ENCODE measurements at places on chromosomes 3 and 15.

GRCh38 chr3:27976933-27977332, 254.8 kb upstream of the EOMES start:
- DNase-seq = no peak

- no peak for DNase-seq
Observed at GRCh38 chr15:68570974-68571373, 7.8 kb upstream of the CORO2B start.

GRCh38 chr3:167929968-167930367, 165.8 kb downstream of the GOLIM4 start:
- peak; percentile 24 for DNase-seq

GRCh38 chr15:36769098-36769497, 189.7 kb downstream of the CDIN1 start:
- DNase-seq = no peak

DNA sequence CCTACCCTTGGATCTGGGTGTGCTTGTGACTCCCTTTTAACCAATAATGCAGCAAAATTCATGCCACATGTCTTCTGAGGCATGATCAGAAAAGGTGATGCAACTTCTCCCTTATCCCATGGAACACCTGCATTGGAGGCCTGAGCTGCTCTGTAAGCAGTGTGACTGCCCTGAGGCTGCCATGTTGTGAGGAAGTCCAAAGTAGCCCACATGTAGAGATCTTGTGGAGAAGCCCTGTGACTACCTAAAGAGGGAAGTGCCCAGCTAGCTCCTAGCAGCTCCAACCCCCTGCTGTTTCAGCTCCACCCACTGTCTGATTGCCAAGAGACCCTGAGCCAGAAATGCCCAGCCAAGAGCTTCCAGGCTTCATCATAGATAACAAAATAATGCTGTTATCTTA, 6.4 kb upstream of the NR1D2 start:
- DNase-seq = no peak

- DNase-seq = no peak
Observed at GRCh38 chr3:50226888-50227389, 9.1 kb upstream of the GNAI2 start.

GRCh38 chr3:78804251-78805037, 963.4 kb downstream of the ROBO1 start:
- DNase-seq = no peak

DNA sequence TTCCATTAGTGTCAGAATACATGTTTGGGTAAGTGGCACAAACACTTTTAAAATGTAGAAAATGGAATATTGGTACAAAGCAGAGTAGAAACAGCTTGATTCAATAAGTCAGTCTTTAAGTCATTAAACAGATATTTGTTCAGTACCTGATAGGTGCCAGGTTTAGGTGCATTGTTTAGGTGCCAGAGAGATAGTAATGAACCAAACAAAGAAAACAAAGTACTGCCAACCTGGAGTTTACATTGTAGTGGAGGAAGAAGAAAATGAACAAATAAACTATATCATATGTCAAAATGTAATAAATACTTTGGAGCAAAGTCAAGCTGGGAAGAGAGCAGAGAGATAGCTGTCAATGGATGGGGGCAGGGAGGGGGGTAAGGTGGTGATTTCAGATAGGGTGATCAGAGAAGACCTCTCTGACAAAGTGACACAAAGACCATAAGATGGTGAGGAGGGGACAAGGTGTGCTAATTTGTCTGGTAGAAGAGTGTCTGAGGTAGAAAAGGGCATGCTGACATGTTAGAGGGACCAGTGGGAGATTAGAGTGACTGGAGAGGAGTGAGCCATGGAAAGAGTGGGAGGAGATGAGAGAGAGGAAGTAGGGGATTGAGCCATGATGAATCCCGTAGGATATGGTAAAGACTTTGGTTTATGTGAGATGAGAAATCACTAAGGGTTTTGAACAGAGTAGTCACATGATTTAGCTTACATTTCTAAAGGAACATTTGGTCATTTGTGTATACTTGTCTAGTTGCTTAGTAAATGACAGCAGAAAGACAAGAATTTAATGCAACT, 128.2 kb downstream of the UBE2E2 start:
- no peak for DNase-seq

DNA sequence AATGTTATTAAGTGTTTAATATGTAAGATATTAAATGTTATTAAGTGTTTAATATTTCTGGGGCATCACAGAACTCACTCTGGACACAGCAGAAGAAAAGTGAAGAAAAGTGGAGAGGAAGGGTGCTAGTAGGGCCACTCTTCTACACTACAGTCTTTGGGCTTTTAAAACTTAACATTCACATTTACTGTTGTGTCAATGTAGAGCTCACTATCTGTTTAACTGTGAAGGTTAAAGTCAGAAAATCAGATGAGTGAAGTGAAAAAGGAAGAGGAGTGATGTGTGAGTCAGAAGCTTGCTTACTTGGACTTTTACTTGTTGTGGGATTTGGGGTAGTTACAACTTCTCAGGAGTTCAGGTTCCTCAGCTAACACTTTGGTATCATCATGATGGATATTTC, 145.3 kb upstream of the DNAJC19 start:
- no peak for DNase-seq

DNA sequence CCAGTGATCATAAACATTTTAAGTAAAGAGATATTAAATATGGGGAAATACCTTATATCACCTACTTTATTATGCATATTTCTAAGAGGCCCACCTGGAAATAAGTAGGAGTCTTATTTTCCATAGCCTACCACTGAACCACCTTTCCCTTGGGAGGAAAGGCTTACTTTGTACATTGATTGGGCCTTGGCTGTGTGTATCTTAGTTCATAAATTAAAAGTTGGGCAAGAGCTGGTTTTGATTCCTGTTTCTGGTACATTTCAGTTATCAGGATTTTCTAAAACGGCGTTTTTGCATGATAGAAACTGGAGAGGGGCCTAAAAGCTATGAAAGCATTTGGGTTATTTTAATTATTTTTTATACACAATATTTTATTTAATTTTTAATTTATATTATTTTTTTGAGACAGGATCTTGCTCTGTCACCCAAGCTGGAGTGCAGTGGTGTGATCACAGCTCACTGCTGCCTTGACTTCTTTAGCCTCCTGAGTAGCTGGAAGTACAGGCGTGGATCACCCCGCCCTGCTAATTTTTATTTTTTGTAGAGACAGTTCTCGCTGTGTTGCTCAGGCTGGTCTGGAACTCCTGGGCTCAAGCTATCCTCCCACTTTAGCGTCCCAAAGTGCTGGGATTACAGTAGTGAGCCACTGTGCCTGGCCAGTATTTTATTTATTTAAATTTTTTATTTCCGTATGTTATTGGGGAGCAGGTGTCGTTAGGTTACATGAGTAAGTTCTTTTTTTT, 2.6 kb downstream of the GMPS start:
- no peak for DNase-seq

GRCh38 chr3:140296796-140297352, 361.9 kb downstream of the CLSTN2 start:
- no peak for DNase-seq

DNA sequence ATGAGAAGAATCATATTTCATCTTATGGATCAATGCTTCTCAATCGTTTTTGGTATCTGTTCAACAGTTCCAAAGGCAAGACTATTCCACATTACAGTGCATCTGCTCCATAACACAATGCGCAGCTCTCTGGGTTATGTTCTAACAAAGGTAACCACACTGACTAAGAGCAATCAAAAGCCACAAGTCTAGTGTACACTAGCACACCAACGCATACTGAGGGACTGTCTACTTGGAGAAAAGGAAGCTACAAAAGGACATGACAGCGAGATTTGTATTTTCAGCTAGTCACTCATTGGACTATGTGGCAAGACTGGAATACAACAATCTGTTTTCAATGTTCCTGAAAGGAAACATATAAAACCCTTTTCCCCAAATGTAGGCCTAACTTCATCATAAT, 35.8 kb downstream of the SETD2 start:
- DNase-seq = no peak

- DNase-seq = no peak
Observed at GRCh38 chr3:47475029-47475569, 642 bp downstream of the SCAP start.

- no peak for DNase-seq
Observed at GRCh38 chr15:40162552-40162951, 1.7 kb downstream of the BUB1B start.

DNA sequence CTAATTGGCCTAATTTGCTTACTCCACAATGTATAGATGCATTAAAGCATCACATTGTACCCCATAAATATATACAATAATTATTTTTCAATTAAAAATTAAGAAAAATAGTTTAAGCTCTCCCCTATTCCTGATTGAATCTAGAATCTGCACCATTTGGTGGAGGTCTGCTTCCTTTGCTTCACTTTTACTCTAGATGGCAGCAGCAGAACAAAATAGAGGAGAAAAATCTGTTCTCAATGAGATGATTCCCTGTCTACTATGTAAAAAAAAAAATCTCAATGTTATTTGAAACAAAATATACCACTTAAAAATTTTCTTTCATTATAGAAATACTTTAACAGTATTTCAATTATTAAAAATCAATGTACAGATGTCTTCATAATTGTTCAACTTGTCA, 109.6 kb upstream of the FXR1 start:
- DNase-seq = no peak

- DNase-seq = no peak
Observed at GRCh38 chr3:13415236-13415986, 4.7 kb downstream of the NUP210 start.

DNA sequence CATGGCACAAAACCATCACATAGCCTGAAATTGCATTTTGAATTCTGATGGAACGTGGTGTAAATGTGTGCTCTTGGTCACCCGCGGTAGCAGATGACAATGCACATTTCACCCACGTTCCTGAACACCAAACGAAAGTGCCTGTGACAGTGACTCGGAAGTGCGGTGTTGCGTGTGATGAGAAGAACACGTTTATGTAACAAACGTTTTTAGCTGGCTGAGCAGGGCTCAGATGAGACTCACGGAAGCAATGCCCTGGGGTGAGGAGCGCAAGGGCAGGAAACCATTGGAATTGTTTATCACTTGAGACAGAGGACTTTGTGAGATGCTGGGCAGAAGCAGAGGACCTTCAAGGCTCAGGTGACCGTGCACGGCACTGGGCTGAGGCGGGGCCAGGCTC, 449.2 kb upstream of the CFAP20DC start:
- DNase-seq = no peak

DNA sequence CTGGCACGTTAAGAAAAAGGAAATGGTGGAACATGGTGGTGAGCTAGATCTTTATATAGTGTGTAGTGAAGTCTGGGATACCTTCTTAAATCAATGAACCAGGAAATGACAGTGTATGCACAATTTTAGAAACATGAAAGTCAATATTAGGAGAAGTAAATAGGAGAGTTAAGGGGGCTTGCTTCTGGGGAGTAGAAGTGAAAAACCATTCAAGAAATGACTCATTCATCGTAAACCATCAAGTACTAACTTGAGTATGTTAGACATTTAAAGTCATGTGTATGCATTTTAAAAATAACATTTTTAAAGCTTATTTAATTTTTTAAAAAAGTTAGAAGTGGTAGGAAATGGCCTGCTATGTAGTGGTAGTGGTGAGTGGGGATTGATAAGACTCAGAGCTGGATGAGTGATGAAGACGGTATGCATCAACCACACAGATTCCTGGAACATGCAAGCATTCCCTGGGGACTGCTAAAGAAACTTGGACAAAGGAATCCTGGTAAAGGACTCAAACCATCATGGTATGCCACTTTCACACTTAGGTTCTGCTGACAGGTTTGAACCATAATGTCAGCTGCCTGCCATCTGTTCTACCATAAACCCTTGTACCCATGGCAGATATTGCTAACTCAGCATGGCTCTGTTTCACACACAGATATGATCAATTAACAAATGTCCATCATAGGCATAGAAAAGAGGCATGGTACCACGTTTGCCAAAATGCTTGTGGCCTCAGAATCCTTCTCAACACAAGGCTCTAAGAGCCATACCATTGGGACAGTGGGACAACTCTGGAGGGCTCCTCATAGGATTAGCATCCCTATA, 28.9 kb upstream of the MITF start:
- DNase-seq = no peak

DNA sequence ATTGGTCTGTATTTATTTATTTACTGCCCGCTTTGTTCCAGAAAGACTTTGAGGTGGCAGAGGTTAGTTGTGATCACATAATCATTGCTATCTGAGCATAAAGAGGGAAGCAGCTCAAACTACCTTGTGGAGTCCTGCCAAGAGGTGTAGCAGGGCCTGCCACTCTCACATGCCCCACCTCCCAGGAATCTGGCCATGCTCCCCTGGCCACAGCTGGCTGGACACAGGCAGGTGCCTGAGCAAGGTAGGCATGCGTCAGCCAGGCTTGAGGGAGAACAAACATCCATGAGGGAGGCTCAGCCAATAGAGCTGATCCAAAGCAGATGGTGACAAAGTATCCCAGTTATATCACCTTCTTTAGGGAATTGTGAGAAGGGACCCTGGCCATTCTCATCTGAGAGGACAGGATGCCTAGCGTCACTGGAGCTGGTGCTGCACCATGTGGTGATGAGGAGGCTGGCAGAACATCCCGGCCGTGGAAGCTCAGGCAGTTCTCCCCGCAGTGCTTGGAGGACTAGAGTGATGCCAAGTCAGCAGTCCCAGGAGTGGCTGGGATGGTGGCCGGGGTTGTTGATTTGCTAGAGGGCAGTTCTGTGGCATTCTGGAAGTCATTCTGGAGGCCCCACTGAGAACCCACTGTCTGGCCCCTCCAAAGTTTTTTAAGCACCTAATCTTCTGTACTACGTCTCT, 6.8 kb upstream of the POLG start:
- DNase-seq = no peak

GRCh38 chr3:155382396-155383042, 89.0 kb upstream of the STRIT1 start:
- DNase-seq = peak; percentile 83

- no peak for DNase-seq
Observed at GRCh38 chr15:36332896-36333295, 246.5 kb upstream of the CDIN1 start.

GRCh38 chr3:129491794-129492193, 36.6 kb upstream of the RHO start:
- DNase-seq = no peak

DNA sequence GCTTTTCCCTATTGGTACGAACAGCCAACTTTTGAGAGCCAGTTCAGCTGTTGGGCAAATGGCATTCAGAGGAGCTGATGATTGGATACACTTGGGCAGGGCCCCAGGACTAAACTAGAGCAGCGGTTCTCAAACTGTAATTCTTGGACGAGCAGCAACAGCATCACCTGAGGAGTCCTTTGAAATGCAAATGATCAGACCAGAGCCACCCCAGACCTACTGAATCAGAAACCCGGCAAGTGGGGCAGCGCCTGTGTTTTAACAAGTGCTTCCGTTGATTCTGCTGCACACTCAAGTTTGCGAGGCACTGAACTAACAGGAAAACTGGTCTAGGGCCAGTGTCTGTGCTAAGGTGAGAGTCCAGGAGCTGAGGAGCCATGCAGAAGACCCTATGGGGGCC, 239.7 kb downstream of the UACA start:
- no peak for DNase-seq

GRCh38 chr3:89787979-89788378, 680.6 kb downstream of the EPHA3 start:
- no peak for DNase-seq

GRCh38 chr3:50135964-50136363, 19.2 kb upstream of the SEMA3F start:
- no peak for DNase-seq

GRCh38 chr3:140761076-140761639, 83.3 kb downstream of the TRIM42 start:
- no peak for DNase-seq

GRCh38 chr15:31293655-31294054, 33.0 kb upstream of the KLF13 start:
- no peak for DNase-seq
